ENCODE measurements at places on chromosomes 7 and 10.

DNA sequence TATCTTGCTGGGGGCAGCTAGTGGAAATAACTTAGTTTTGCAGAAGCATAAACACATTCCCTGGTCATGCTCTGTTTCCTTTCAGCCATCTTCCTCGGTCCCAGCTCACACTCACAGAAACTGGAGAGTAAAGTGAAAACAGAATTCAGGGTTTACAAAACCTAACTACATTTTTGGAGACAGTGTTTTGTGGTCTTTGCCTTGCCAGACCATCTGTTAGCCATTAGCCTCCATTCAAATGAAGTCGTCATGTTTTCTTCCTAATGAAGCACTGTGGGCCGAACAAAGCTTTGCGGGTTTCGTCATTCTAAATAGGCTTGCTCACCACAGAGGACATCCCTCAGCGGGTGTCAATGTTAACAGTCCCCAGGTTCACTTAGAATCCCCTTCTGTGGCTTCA, 214.6 kb upstream of the TMEM72 start:
- DNase-seq, result no peak

- no peak for DNase-seq
Measured at GRCh38 chr10:25453619-25454018, 278.8 kb downstream of the GPR158 start.

DNA sequence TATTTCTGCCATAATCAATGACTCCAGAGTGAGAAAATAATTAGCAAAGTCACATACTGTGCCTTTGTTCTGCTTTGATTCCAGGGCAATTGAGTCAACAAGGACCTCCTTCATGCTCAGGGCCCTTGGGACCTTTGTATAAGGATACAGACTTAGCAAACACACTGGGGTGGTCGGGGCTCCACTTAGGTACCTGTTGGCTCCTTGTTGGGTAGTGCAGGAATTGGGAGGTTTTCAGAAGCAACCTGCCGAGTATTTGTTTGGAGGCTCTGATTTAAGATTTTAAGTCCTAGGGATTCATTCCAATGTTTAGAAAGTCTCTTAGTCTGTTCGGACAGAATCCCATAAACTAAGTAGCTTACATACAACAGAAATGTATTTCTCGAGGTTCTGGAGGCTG, 3.0 kb downstream of the ADCK2 start:
- no peak for DNase-seq

GRCh38 chr10:79202188-79203013, 133.6 kb downstream of the ZMIZ1 start:
- DNase-seq, result peak; percentile 18

DNA sequence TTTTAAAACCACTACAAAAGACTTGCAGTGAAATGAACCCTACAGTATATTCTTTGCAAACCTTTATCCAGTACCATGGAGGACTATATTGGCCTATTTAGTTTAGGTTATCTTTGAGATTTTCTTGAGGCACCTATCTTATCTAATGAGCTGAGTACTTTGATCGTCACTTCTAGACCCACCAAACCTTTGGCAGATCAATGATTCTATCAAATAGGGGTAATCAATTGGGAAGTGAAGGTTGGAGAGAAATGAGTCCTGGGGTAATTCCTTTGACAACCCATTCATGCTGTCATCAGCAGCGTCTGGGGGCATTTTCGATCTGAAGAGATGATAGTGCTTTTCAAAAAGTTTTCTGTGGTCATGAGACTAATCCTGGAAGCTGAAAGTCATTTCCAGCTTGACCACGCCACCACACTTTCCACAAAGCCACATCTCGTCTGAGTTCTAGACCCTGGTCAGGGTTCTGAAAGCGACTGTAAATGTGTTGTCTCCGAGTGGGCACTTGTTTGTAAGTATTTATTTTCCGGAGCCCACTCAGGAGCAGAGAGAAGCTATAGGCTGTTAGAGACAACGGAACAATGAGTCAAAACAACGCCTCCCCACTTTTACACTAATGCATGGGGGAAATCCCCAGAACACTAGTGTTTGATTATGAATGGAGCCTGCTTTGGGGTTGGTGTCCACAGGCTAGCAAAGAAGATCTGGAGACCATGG, 4.8 kb downstream of the EGR2 start:
- no peak for DNase-seq

GRCh38 chr10:49596493-49596809, 13.7 kb upstream of the SLC18A3 start:
- DNase-seq, result no peak

DNA sequence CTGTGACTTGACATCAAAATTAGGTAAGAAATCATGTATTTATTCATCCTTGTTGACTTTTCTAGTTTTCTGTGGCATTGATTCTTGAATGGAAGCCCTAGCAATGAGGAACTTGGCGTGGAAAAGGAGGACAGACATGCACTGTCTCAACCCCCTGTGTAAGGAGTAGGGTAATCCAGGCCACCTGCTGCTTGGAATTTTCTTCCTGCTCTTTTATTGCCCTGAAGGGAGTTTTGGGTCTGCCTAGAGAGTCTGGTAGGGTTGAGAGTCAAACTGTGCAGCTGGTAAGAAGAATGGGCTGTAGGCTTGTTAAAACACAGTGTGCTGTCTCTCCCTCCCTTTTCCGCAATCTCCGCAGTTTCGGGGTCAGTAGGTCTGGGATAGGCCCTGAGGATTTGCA, 19.7 kb downstream of the ZNF32 start:
- no peak for DNase-seq

DNA sequence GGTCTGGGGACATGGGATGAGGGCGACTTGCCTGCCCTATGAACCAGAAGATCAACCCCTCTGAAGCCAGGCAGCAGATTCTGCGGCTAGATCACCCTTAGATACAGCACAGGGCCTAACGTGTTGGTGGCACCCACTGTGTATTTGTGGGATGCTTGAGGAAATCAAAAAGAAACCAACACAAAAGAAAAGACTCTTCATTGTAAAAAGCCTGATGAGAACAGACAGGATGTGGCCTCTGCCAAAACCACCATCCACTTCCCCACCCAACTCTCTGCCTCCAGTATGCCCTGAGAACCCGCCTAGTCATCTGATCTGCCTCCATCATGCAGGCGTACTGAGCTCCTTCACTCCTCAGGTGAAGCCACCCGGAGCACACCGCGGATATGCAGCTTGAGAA, 97.2 kb upstream of the INSYN2A start:
- no peak for DNase-seq

GRCh38 chr7:24936121-24936824, 43.7 kb downstream of the OSBPL3 start:
- no peak for DNase-seq

DNA sequence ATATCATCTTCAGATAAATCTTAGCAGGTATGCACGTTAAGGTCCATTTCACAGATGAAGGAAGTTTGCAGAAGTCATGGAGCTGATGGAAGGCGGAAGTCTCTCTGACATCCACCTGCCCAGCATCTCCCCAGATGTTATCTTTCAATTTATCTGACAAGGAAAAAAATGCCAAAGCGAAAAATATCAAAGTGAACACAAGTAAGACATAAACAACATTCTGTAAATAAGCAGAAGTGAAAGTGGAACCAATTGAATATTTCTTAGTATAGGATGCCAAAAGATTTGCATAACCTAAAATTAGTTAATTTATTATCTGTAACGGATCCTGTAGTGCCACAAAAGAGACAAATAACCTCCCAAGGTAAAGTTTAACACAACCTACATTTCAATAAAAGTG, 73.6 kb upstream of the NEBL start:
- DNase-seq, result no peak

- DNase-seq, result no peak
Measured at GRCh38 chr7:45703373-45703821, 129.2 kb downstream of the ADCY1 start.

GRCh38 chr10:90229486-90229885, 528.1 kb downstream of the KIF20B start:
- DNase-seq, result no peak

- peak; percentile 51 for DNase-seq
Measured at GRCh38 chr10:3775696-3776551, 9.1 kb downstream of the KLF6 start.

DNA sequence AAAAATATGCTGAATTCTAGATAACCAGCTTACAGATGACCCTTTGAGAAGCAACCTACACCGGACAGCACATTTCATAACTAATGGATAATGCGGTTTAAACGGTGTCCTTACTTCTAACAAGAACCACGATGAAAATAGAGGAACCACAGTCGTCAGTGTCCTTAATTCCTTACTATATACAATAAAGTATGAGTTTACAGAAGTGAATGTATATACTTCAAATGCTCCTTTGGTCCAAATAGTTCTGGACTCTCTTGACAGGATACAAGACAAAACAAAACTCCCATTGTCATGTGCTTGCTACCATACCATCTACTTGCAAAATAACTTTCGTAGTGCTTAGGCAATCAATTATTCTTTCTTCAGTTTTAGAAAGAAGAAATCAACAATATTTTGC, 2.4 kb downstream of the NAMPT start:
- DNase-seq, result no peak

- DNase-seq, result no peak
Measured at GRCh38 chr10:67086327-67087134, 160.7 kb downstream of the LRRTM3 start.

DNA sequence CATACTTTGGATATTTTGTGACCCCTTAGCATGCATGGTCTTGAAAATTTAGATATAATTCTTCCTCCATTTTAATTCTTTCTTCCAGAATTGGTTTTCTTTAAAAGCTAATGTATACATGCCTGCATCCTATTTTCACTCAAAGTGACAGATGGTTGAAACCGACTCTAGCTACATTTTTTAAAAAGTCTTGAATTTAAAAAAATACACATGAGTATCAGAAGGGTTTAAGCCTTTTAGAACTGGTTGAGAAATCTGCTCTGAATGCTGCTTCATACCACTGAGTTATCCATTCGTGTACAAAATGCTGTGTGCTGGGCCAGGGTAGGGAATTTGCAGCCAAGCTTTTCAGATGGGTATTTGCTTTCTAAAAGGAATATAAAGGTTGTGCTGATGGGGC, 16.5 kb downstream of the DYNC1I1 start:
- no peak for DNase-seq

- no peak for DNase-seq
Measured at GRCh38 chr10:127227027-127227426, 30.6 kb upstream of the INSYN2A start.

- DNase-seq, result peak; percentile 20
Measured at GRCh38 chr7:51262796-51263531, 53.6 kb downstream of the COBL start.

GRCh38 chr7:52592698-52593097, 442.7 kb upstream of the POM121L12 start:
- no peak for DNase-seq

- no peak for DNase-seq
Measured at GRCh38 chr10:88901984-88902789, 22.1 kb downstream of the STAMBPL1 start.

DNA sequence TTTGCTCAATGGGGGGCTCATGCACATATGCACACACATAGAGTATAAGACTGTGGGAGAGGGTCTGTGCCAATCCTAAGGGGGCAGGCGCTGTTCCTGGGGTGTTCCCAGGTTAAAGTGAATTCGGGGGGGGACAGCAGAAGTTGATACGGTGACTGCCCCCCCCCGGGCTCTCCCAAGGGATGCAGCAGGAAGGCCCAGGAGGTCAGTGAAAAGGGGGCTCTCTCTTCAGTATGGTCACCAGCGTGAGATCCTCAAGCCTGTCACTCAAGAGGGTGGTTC, 32.4 kb downstream of the SPDYE6 start:
- DNase-seq, result no peak

GRCh38 chr10:132563485-132564248, 26.1 kb downstream of the INPP5A start:
- DNase-seq, result no peak

- DNase-seq, result no peak
Measured at GRCh38 chr10:125104559-125104958, 55.8 kb downstream of the CTBP2 start.

DNA sequence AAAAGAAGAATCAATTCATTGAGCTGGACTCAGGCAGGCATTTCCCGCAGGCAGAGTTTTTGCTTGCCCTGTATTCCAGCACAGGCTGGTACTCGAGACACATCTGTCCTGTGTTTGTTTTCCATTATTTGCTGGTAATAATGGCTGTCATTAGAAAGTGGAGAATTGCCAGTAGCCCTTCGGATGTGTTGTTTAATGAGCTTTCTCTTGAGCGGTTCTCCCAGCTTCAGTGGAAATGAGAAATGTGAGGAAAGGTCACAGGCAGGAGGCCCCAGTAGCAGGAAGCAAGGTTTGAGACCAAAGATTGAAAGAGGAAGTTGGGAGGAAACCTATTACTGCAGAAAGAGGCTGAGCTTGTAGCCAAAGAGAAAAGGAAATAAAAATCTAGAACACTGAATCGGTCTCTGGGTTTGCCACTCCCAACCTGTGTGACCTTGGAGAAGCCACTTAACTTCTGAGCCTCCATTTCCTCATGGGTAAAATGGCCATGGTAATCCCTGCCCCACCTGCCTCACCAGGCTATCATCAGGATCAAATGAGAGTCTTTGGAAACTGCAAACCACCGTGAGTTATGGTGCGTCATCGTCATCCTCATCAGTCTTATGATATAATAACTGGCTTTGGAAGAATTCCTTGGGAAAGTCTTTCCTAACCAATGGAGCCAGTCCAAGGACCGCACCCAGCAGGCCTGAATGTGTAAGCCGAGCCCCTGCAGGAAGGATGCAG, 67.7 kb downstream of the TACR2 start:
- DNase-seq, result peak; percentile 98

DNA sequence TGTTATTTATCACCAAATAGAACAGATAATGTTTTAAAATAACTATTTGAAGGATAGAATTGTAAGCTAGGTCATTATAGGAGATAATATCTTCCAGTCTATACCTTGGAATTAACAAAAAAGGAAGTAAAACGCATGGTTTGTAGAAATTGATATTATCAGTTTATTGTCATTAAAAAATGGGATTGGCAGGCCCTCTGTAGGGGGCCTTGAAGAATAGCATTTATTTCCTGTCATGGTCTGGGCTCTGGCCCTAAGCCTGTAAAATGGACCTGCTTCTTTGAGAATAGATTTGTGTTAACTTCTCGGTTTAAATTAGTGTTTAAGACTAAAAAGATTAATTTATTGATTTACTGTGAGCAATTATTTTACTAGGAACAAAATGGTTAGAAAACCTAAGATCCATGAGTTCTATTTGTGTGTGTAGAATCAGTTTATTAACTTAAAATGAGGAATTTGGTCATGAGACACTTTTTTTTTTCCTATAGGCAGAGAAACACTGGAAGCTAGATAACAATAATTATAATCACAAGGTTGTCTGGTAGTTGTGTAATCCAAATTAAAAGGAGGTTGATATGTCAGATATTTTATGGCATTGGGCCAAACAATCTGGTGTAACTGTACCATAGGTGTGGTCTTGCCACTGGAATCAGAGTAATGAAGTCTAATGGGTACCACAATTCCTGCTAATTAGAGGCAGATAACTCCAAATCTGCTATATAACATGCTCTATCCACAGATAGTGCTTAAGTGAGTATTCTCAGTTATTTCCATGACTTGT, 197.4 kb upstream of the FOXP2 start:
- DNase-seq, result no peak

DNA sequence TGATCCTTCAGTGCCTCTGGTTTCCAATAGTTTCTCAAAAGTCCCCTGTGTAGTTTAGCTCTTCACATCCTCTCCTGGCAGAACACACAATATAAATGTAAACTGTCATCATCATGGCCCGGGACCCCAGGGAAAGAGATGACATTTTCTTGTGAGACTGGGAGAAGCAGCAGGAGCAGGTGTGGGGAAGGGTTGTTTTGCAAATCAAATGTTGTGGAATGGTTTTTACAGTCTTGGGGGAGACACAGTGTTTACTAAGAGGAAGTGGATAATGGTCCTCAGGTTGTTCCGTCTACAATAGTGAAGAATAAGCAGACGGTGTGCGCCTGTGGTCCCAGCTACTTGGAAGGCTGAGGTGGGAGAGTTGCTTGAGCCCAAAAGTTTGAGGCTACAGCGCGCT, 159.1 kb downstream of the SEC23IP start:
- no peak for DNase-seq

GRCh38 chr10:124249812-124250432, 156.5 kb upstream of the CHST15 start:
- DNase-seq, result no peak
